ENCODE measurements at places on chromosomes 2 and 18. TPM values are rescaled to one million over a fixed set of nuclear protein-coding genes. Genes with fewer than 3 reads are reported as not detected.

The EGR4 gene
- 0.03 TPM for polyA plus RNA-seq

The DUSP19 gene
- polyA plus RNA-seq, result 2.4 TPM

The WDPCP gene
- 2.1 TPM for polyA plus RNA-seq

The ST8SIA5 gene
- polyA plus RNA-seq, result 0.17 TPM

The MAL gene
- 12.7 TPM for polyA plus RNA-seq

The HOXD8 gene
- 4.7 TPM for polyA plus RNA-seq

The FTCDNL1 gene
- polyA plus RNA-seq, result 3.7 TPM

The IMPACT gene
- 13.4 TPM for polyA plus RNA-seq

The SCG2 gene
- 0.13 TPM for polyA plus RNA-seq
